ENCODE measurements at places on chromosomes 6 and 20. TPM values are rescaled to one million over a fixed set of nuclear protein-coding genes. Genes with fewer than 3 reads are reported as not detected.

- no peak for ATAC-seq
- no peaks in the 10 kb centered on the region for H3K27me3 ChIP-seq
- H3K4me1 ChIP-seq, result no peaks in the 10 kb centered on the region
- no peak overlapping the region for H3K4me3 ChIP-seq
- no peaks in the 10 kb centered on the region for H3K36me3 ChIP-seq
Measured at GRCh38 chr20:52752023-52752422, 220.1 kb upstream of the TSHZ2 start.

DNA sequence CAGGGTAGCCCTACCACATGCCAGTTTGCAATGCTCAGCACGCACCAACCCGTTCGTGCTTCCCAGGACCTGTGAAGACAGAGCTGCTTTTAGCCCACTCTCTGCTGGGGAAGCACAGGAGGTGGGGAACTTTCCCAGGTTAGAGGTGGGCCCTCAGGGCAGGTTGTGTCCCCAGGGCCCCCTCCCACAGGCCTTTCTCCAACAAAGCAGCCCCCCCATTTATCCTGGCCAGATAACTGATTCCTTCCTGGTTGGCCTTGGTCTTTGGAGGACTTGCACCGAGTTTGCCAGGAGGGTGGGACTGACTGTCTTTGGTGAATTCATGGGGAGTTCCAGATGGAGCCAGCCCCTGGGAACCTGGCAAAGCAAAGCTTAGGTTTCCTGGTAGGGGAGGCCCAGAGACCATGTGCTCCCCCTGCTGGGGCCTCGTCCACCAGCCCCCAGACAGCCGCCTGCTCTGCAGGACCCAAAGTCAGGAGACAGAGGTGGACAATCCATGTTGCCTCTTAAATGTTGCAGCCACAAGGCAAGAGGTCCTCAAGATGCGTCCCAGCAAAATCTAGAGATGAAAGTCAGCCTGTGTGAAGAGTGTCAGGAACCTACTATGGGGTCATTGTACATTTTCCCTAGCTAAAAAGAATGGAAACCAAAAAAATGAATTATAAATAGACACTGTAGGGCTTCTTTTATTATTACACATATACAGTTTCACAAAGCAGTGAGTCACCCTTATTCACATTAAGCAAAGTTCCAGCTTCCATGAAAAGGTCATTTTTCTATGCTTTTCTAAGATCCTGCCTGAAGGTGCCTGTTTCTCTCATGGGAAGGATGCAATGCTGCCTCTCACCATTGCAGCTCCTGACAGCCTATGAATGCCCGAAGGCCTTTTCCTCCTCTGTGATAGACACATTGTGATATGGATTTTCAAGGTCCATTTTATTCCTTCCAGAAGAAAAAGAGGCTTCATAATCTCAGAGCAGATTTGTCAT, 497.8 kb downstream of the PREX1 start:
- H3K36me3 ChIP-seq, result no peaks in the 10 kb centered on the region
- no peaks in the 10 kb centered on the region for H3K27me3 ChIP-seq
- ATAC-seq, result no peak
- no peak overlapping the region for H3K4me3 ChIP-seq
- no peak overlapping the region for H3K27ac ChIP-seq

DNA sequence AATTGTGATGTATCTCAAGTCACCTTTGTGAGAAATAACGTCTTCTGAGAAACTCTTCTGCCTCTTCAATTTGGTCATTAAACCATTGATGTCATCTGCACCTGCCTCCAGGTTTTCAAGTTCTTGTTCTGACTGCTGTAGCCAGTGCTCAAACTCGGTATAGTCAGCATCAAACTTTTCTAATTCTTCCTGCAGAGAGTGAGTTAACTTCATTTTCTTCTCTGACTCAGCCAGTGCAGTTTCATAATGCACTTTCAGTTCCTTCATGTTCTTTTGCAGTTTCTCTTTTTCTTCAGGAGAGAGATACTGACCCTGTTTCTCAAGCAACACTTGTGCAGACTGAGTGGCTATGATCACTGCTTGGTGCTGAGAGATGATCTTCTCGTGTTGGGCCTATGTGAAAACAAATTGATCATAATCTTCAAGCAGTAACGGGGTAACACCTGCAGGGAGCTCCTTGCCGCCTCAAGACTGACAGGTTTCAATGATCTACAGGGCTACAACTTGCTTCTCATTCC, 48.8 kb downstream of the DST start:
- peaks cover 50% of the 10 kb centered on the region for H3K4me1 ChIP-seq
- no peak for ATAC-seq
- H3K36me3 ChIP-seq, result peaks cover 46% of the 10 kb centered on the region

DNA sequence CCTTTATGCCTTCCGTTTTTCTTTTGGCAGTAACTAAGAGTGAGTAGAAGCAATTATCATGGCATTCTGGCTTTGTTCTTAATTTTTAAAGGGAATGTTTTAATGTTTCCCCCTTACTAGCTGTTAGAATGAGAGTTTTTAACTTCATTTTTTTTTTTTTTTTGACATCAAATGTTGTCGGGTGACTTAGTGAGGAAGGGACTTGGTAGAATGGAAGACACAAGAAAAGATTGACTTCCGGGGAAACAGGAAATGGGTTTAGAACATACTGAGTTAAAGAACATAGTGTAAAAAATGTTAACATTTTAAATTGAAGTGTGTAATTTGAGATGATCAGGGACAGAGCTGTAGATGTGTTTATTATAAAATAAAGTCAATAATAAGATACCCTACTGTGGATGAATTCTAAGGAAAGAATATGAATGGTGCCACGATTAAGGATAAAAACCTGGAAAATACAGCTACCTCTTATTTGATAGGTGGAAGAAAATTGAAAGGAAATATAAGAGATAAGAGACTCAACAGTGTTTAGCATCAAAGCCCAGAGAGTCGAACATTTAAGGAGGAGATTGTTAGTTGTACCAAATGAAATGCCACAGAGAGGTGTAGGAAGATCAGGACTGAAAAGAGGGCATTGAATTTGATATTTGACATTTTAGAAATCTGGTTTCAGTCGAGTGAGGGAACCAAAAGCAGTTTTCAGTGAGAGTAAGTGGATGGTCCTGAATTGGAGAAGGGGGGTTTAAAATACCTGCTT, 9.4 kb downstream of the HSF2 start:
- no peak for ATAC-seq
- H3K27ac ChIP-seq, result no peak overlapping the region
- H3K4me1 ChIP-seq, result no peaks in the 10 kb centered on the region
- no peaks in the 10 kb centered on the region for H3K27me3 ChIP-seq

DNA sequence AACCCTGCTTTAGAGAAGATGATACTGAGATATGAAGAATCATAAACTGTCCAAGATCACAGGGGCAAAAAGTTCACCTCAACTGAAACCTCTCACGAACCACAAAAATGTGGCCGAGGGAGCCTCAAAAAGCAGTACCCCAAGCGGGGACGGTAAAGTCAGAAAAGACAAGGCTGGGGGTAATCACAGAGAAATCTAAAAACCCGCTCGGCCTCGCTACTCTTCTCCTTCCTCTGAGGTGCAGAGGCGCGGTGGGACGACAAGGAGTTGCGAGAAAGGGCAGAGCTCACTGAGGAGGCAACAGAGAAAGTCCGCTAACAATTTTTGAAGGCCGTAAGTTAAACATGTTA, 356 bp upstream of the IRAK1BP1 start:
- H3K4me1 ChIP-seq, result no peaks in the 10 kb centered on the region
- no peak overlapping the region for H3K27ac ChIP-seq
- peak overlapping the region; percentile 83 for H3K4me3 ChIP-seq

DNA sequence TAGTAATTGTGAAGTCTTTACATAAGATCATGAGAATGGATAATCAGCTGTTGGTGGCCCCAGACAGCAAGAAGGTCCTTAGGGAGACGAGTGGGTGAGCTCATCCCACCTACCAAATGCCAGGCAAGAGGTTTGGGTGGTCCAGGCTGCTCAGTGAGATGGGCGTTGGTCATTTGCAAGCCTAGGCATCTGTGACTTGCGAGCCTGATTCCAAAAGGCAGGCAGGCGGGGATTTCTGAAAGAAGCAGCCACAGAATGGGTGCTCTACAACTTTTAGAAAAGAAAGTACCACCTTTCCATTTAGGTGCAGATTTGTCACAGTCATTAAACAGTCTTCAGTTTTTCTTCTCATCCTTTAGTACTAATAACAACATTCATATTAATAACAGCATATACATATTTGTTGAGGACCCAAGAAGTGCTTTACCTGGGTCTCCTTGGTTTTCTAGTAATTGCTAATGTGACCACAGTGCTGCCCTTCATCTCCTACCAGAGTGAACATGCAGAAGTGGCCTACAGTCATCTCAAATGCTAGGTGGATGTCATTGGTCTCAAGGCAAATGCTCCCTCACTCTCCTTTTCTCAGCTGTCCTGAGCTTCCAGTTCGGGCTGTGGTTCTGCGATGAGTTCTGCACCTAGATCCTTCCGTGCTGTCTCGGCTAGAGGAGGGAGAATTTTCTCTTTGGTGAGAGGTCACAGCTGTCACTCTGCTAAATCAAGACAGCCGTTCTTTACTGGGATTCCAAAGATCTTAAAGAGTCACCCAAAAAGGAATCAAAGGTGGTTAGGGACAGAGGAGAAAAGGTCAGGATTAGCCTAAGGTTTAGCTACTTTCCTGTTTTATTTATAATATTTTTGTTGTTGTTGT, 2.7 kb downstream of the WRNIP1 start:
- H3K4me3 ChIP-seq, result peak overlapping the region; percentile 74
- no peak overlapping the region for H3K27ac ChIP-seq
- ATAC-seq, result no peak
- H3K36me3 ChIP-seq, result peaks cover 21% of the 10 kb centered on the region

DNA sequence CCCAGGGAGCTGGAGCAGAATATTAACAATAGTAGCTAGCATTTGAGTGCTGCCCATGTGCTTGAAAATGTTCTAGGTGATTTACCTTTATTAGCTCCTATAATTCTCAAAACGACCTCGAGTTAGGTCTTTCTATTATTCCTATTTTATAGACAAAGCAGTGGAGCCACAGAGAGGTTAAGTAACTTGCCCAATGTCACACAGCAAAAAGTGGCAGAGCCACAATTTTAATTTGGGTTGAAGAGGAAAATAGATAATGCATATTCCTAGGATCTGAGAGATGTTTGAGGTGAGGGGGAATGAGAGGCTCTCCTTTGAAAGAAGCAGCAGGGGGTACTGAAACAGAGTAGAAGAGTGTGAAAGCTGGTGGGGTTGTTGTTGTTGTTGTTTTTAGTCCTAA, 354.5 kb upstream of the SLC35B3 start:
- H3K36me3 ChIP-seq, result no peaks in the 10 kb centered on the region
- ATAC-seq, result no peak
- H3K4me1 ChIP-seq, result no peaks in the 10 kb centered on the region
- no peak overlapping the region for H3K27ac ChIP-seq
- no peak overlapping the region for H3K4me3 ChIP-seq

SNAI1 gene
- 2.6 TPM for total RNA-seq

C20orf144 gene
- total RNA-seq, result not detected
